ENCODE measurements at places on chromosomes 2 and 18.

GRCh38 chr2:59905731-59906130 is 647.7 kb downstream of the BCL11A start:
- DNase-seq, result no peak

- DNase-seq, result no peak
Measured at GRCh38 chr2:207148020-207148419, 17.7 kb downstream of the KLF7 start.

GRCh38 chr2:127104881-127105655 is 1.9 kb downstream of the BIN1 start:
- DNase-seq, result no peak

DNA sequence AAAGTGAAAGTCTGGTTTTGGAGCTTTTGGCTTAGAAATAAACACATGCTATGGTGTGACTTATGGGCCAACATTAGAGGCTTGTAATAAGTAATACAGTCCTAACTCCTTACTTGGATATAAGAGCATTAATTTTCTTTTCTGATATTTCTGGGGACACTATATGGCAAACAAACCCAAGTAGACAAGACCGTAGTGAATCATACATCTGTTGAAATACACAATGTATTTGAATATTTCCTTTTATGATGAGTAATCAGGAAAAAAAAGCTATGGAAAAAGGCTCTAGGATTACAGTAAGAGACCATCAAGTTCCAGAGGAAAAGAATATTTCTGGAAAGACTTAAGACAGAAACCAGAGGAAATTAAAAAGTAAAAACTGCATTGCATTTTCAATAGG is 146.0 kb upstream of the CYP26B1 start:
- no peak for DNase-seq

DNA sequence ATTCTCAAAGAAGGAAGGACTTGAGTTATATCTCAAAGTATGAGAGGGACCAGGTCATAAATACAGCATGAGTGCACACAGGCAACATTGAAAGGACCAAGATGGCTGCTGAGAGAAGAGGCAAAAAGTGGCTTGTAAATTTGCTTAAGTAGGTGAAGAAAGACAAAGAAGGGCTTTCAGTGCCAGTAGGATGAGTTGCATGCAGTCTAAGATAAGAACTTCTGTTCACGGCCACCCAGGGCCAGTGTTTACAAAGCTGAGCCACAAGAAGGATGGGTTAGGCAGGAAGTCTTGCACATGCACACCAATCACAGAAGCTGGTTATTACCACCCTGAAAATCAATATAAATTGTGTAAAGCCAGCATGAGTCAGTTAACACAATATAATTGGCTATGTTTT is 3.1 kb upstream of the ABCB11 start:
- no peak for DNase-seq

DNA sequence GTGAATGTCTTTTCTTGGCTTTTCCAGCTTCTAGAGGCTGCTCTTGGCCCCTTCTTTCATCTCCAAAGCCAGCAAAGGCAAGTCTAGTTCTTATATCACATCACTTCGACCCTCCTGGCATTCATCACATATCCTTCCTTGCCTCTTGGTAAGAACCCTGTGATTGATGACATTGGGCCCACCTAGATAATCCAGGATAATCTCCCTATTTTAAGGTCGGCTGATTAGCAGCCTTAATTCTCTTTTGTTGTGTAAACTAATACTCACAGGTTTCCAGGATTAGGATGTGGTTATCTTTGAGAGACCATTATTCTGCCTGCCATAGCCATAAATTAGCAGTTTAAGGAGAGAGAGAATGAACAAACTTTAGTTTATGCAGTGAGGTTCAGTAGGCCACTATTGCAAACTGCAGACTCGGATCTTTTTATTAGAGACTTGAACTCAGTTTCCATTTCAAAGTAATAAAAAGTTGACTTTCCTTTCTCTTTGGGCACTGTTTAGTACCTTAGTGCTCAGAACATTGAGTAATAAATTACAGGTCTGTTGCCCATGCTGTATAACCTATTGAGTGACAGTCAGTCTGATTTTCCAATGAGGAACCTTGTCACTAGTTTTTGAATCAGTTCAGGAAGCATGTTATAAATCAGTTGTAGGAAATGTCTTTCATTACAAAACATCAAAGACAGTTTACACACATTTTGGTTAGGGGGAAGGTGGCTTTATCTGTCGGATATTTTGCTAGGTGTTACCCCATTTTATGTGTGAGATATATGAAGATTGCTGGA is 4.5 kb downstream of the NDUFV2 start:
- no peak for DNase-seq
